Gastrocnemius medialis (tissue), 4 donors: ENCODE measurements at places on chromosomes 11 and 22. TPM values are rescaled to one million over a fixed set of nuclear protein-coding genes. Genes with fewer than 3 reads are reported as not detected.

DNA sequence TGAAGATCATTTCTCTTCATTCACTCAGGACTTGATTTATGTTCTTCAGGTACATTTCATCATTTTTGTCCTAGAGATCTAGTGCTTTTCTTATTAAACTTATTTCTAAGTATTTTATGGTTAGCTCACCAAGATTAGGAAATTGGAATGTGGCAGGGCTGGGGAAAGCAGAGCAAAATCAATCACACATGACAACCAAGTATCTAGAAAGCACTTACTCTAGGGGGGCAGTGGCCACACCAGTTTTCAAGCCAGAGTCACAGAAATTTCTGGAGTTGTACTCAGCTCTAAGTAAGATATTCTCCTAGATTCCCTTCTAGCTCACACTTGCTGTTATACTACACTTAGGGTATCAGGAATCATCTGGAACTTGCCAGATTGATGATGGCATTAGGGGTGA is 33.3 kb upstream of the MYEOV start:
- H3K36me3 ChIP-seq, result no peaks in the 10 kb centered on the region
- H3K4me1 ChIP-seq, result no peaks in the 10 kb centered on the region
- no peak for DNase-seq

SYT7 gene
- total RNA-seq, result 1.8 TPM

- H3K4me3 ChIP-seq, result no peak overlapping the region
- H3K27me3 ChIP-seq, result no peaks in the 10 kb centered on the region
- H3K4me1 ChIP-seq, result peaks cover 43% of the 10 kb centered on the region
- H3K36me3 ChIP-seq, result no peaks in the 10 kb centered on the region
These were observed 86.2 kb downstream of the RPL27A start for GRCh38 chr11:8768625-8769333.

DNA sequence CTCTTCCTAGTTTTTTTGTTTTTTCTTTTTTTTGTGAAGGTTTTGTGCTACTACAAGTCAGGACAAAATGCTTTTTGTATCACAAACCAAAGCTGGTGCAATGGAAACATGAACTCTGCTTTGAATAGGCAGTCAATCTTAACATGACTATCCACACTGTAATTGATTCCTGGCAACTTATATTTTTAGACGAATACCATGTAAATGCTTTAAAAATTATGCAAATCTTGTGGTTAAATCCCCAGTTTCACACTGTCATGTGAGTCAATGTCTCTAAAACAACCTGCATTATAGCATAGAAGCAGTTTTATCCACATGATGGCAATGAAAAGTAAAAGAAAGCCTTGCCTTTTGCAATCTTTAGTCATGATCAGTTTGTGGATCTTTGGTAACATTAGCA is 8.9 kb downstream of the TRPC6 start:
- no peaks in the 10 kb centered on the region for H3K36me3 ChIP-seq
- no peaks in the 10 kb centered on the region for H3K4me1 ChIP-seq
- H3K4me3 ChIP-seq, result no peak overlapping the region
- no peaks in the 10 kb centered on the region for H3K27me3 ChIP-seq

GRCh38 chr11:122733318-122733717 is 77.8 kb downstream of the UBASH3B start:
- no peak overlapping the region for H3K27ac ChIP-seq
- peak; percentile 27 for DNase-seq
- H3K4me1 ChIP-seq, result no peaks in the 10 kb centered on the region
- no peak overlapping the region for H3K4me3 ChIP-seq
- no peaks in the 10 kb centered on the region for H3K27me3 ChIP-seq
- H3K36me3 ChIP-seq, result no peaks in the 10 kb centered on the region

DNA sequence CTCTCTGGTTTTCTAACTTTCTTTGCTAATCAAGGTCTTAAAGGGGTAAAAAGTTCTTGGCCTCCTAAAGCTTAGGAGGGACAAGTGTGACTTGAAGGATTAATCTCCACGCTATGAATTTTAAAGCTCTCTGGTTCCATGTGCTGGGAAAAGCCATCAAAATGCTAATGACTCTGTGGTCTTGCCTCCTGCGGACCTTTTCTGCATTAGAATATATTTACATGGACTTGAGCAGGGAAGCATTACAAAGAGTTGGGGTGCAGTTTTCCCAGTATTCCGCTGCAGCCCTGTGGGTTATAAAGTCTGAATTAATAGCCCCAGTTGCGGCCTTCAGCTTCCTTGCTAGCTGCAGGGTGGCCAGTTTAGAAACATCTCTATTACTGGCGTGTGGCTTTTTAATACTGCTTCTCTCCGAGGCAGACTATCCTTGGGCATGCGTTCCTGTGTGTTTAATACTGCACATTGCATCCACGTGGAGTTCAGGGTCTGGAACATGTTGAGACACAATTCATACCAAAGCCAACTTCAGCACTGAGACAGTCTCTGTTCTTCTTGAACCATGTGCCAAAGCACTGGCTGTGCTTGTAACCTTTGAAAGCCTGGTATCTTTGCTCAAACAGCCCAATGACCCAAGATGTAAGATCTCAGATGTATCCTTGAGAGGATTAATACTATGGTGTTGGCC is 27.3 kb downstream of the TSPAN18 start:
- H3K4me3 ChIP-seq, result no peak overlapping the region
- DNase-seq, result no peak
- H3K4me1 ChIP-seq, result no peaks in the 10 kb centered on the region

GRCh38 chr11:113967361-113967760 is 7.5 kb upstream of the HTR3A start:
- no peak for DNase-seq
- no peak overlapping the region for H3K27ac ChIP-seq
- no peaks in the 10 kb centered on the region for H3K4me1 ChIP-seq
- H3K27me3 ChIP-seq, result no peaks in the 10 kb centered on the region

- H3K27ac ChIP-seq, result no peak overlapping the region
- H3K36me3 ChIP-seq, result no peaks in the 10 kb centered on the region
- H3K4me1 ChIP-seq, result peaks cover 31% of the 10 kb centered on the region
- H3K4me3 ChIP-seq, result no peak overlapping the region
- no peak for DNase-seq
- no peaks in the 10 kb centered on the region for H3K27me3 ChIP-seq
These were observed 79.7 kb upstream of the HORMAD2 start for GRCh38 chr22:30000566-30000965.

C22orf15 gene
- total RNA-seq, result not detected

DNA sequence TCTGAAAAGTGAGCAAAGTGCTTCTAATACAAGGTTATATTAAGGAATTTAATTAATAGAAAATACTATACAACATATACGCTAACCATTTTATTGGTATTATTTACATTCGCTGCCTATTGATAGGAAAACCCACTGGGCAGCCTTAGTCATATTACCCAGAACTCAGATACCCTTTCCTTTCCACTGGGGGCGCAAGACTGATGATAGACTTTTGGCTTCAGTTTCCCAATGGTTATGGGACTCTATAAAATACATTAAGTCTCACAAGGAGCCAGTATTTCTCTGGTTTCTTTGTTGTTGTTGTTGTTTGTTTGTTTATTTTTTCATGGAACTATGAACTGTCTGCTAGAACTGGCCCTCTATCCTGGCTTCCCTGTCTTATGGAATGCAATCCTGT is 471.1 kb upstream of the KIRREL3 start:
- H3K36me3 ChIP-seq, result no peaks in the 10 kb centered on the region
- H3K27me3 ChIP-seq, result no peaks in the 10 kb centered on the region
- no peak overlapping the region for H3K27ac ChIP-seq
- no peak for DNase-seq

GRCh38 chr11:57493507-57494503 is 21.7 kb downstream of the SLC43A1 start:
- no peaks in the 10 kb centered on the region for H3K27me3 ChIP-seq
- peaks cover 25% of the 10 kb centered on the region for H3K4me1 ChIP-seq
- peaks cover 13% of the 10 kb centered on the region for H3K36me3 ChIP-seq
- no peak overlapping the region for H3K4me3 ChIP-seq

- H3K27me3 ChIP-seq, result no peaks in the 10 kb centered on the region
- no peak overlapping the region for H3K27ac ChIP-seq
- no peaks in the 10 kb centered on the region for H3K36me3 ChIP-seq
- H3K4me1 ChIP-seq, result no peaks in the 10 kb centered on the region
- H3K4me3 ChIP-seq, result no peak overlapping the region
These were observed 14.9 kb downstream of the MMP20 start for GRCh38 chr11:102610200-102610599.

- no peak overlapping the region for H3K27ac ChIP-seq
- H3K4me1 ChIP-seq, result no peaks in the 10 kb centered on the region
- no peak for DNase-seq
- no peak overlapping the region for H3K4me3 ChIP-seq
- H3K27me3 ChIP-seq, result no peaks in the 10 kb centered on the region
These were observed 232.6 kb upstream of the CARD18 start for GRCh38 chr11:105372206-105372605.

NDUFS3 gene
- 240 TPM for total RNA-seq

DNA sequence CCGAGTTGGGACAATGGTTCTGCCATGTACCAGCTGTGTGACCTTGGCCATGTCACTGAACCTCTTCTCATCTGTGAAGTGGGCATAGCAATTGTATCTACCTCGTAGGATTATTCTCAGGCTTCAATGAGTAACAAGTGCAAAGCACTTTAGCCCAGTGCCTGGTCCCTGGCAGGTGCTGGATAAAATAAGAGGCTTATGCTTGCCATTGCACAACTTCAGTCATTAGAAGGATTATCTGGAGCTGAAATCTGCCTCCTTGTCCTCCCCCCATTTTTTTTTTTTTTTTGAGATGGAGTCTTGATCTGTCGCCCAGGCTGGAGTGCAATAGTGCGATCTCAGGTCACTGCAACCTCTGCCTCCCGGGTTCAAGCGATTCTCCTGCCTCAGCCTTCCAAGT is 7.2 kb downstream of the SMTNL1 start:
- DNase-seq, result no peak
- H3K4me1 ChIP-seq, result peaks cover 41% of the 10 kb centered on the region
- peaks cover 10% of the 10 kb centered on the region for H3K36me3 ChIP-seq
- peak overlapping the region; percentile 89 for H3K27ac ChIP-seq
- no peaks in the 10 kb centered on the region for H3K27me3 ChIP-seq

DNA sequence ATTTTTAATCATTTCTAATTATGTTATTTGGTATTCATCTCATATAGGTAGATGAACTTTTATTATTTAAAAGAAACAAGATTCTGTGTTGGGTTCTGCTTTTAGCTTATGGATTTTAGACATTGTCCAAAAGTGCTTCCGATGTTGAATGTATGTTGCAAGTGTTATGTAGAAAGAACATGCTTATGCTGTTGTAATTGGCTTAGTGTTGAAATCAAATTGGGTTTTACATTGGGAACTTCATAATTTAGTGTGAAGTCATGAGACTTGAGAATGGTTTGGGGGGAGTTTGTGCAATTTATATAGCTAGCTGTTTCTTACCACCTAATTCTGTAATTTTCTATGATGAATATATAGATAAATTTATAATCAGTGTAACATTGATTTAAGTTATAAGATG is 3.6 kb downstream of the MTMR3 start:
- H3K27me3 ChIP-seq, result no peaks in the 10 kb centered on the region
- DNase-seq, result no peak
- no peak overlapping the region for H3K4me3 ChIP-seq

RASL10A gene
- total RNA-seq, result 0.13 TPM

CCDC88B gene
- total RNA-seq, result 2.0 TPM

SMIM35 gene
- not detected for total RNA-seq

DNA sequence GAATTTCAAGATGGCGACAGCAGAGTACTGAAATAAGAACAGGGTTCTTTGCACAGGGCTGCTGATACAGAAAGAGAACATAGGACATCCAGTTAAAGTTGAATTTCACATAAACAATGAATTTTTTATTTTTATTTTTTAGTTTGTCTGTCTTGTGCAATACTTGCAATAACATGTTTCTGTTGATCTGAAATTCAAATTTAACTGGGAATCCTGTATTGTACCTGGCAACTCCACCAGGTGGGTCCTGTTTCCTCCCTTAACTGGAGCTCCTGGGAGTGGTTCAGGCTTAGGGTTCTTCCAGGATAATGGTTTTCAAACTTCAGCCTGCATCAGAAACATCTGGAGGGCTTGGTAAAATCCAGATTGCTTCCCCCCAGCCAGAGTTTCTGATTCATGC is 14.9 kb upstream of the SERPINH1 start:
- H3K4me3 ChIP-seq, result no peak overlapping the region
- H3K36me3 ChIP-seq, result no peaks in the 10 kb centered on the region
- no peak for DNase-seq
- no peaks in the 10 kb centered on the region for H3K4me1 ChIP-seq
- H3K27me3 ChIP-seq, result no peaks in the 10 kb centered on the region

DNA sequence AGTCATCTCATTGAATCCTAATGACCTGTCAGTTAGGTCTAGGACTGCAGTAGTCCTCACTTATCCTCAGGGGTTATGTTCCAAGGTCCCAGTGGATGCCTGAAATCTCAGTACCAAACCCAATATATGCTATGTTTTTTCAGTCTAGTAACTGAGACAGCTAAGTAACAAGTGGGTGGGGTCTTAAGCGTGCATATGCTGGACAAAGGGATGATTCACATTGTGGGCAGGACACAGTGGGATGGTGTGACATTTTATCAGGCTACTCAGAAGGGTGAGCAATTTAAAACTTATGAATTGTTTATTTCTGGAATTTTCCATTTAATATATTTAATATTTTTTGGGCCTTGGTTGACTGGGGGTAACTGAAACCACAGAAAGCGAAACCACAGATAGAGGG is 29.0 kb downstream of the DDX10 start:
- H3K4me3 ChIP-seq, result no peak overlapping the region
- no peak for DNase-seq
- H3K36me3 ChIP-seq, result no peaks in the 10 kb centered on the region
- H3K27me3 ChIP-seq, result no peaks in the 10 kb centered on the region
- H3K27ac ChIP-seq, result no peak overlapping the region

TIMM10 gene
- 45.4 TPM for total RNA-seq

DNA sequence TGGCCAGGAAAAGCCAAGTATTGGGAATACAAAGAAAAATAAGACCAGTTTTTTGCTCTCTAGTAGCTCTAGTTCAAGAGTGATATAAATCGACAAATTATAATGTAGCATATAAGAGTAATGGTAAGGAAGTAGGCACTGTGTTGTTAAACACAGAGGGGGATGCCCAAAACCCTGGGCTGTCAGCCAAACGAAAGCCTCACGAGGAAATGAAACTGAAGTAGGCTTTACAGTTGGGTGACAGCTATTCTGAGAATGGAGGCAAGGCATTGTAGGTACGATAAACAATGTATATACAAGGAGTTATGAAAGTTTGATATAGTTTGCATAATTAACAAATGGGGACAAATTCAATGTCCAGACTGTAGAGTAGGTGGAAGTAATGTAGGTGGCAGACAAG is 176.4 kb downstream of the FAM181B start:
- no peak overlapping the region for H3K27ac ChIP-seq
- H3K36me3 ChIP-seq, result no peaks in the 10 kb centered on the region
- peak; percentile 20 for DNase-seq
- H3K27me3 ChIP-seq, result no peaks in the 10 kb centered on the region
- H3K4me1 ChIP-seq, result no peaks in the 10 kb centered on the region

DNA sequence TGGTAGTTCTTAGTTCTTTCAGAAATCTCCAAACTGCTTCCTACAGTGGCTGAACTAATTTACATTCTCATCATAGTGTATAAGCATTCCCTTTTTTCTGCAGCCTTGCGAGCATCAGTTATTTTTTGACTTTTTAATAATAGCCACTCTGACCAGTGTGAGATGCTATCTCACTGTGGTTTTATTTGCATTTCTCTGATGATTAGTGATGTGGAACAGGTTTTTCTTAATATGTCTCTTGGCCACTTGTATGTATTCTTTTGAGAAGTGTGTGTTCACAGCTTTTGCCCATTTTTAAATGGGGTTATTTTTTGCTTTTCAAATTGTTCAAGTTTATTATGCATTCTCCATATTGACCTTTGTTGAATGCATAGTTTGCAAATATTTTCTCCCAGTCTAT is 459.3 kb downstream of the NTM start:
- no peak overlapping the region for H3K27ac ChIP-seq
- DNase-seq, result no peak
- no peaks in the 10 kb centered on the region for H3K27me3 ChIP-seq
- H3K4me1 ChIP-seq, result no peaks in the 10 kb centered on the region
